Progenitor cell of endocrine pancreas (in vitro differentiated cells): ENCODE measurements at places on chromosomes 4 and X. TPM values are rescaled to one million over a fixed set of nuclear protein-coding genes. Genes with fewer than 3 reads are reported as not detected.
A peak's percentile ranks its signal among the peaks of the same experiment; 100 is the strongest.

FOXP3 gene
- total RNA-seq: 0.24 and 0.33 TPM in 2 replicates

DNA sequence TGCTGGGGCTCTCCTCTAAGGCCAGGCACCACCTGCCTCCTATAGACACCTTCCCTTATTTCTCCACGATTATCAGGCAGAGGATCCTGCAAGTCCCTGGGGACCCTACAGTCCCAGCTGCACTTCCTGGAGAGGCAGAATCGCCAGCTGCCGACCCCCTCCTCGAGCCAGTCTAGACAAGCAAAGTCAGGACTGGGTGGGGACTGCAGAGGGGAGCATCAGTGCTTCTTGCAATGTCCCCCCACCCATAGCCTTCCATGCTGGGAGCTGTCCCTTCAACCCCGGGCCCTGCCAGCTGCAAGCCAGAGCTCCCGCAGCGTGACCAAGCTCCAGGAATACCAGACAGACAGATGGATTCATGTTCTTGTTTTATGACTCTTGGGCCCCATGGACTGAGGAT is 1.4 kb upstream of the CRMP1 start:
- no peak for DNase-seq
- peaks cover 90% of the 10 kb centered on the region for H3K27me3 ChIP-seq
- no peaks in the 10 kb centered on the region for H3K36me3 ChIP-seq

GRCh38 chrX:141642979-141643378 is 53.5 kb downstream of the SPANXA2 start:
- no peaks in the 10 kb centered on the region for H3K27me3 ChIP-seq
- H3K4me1 ChIP-seq: no peaks in the 10 kb centered on the region
- no peak overlapping the region for H3K4me3 ChIP-seq
- H3K36me3 ChIP-seq: no peaks in the 10 kb centered on the region
- H3K27ac ChIP-seq: no peak overlapping the region
- DNase-seq: no peak

- peak overlapping the region; percentile 30 for H3K27ac ChIP-seq
- H3K4me3 ChIP-seq: no peak overlapping the region
- H3K36me3 ChIP-seq: no peaks in the 10 kb centered on the region
- no peak for DNase-seq
Measured at GRCh38 chr4:89172865-89173264, 61.5 kb downstream of the TIGD2 start.

CBR4 gene
- total RNA-seq: 43.3 and 45.2 TPM in 2 replicates

GRCh38 chr4:157204634-157205244 is 15.8 kb upstream of the GRIA2 start:
- DNase-seq: no peak
- no peaks in the 10 kb centered on the region for H3K36me3 ChIP-seq
- H3K27ac ChIP-seq: no peak overlapping the region
- H3K4me1 ChIP-seq: no peaks in the 10 kb centered on the region
- no peak overlapping the region for H3K4me3 ChIP-seq

BMP3 gene
- 4.9 and 10.9 TPM in 2 replicates for total RNA-seq

GRCh38 chr4:39169426-39169825 is 12.9 kb upstream of the WDR19 start:
- H3K4me1 ChIP-seq: no peaks in the 10 kb centered on the region
- no peak overlapping the region for H3K4me3 ChIP-seq
- H3K27ac ChIP-seq: no peak overlapping the region

UGT2B10 gene
- not detected in 2 replicates for total RNA-seq

DNA sequence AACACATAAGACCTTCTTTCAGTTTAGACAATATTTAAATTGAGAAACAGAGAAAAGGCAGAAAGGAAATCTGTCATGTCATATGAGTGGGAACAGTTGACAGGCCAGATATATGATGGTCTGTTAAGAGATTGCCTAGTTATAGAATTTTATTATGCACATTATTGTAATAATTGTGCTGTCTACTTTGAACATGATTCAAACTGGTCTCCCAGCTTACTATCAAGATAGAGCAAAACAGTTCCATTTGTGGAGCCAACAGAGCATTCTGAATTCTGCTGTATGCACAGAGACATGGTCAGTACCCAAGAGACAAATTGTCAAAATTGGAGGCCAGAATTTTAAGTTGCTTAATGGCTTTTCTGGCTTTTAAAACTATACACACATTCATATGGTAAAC is 139.4 kb downstream of the FBXO8 start:
- no peak overlapping the region for H3K27ac ChIP-seq
- peaks cover 9% of the 10 kb centered on the region for H3K27me3 ChIP-seq
- DNase-seq: no peak
- no peak overlapping the region for H3K4me3 ChIP-seq
- H3K4me1 ChIP-seq: no peaks in the 10 kb centered on the region

DNA sequence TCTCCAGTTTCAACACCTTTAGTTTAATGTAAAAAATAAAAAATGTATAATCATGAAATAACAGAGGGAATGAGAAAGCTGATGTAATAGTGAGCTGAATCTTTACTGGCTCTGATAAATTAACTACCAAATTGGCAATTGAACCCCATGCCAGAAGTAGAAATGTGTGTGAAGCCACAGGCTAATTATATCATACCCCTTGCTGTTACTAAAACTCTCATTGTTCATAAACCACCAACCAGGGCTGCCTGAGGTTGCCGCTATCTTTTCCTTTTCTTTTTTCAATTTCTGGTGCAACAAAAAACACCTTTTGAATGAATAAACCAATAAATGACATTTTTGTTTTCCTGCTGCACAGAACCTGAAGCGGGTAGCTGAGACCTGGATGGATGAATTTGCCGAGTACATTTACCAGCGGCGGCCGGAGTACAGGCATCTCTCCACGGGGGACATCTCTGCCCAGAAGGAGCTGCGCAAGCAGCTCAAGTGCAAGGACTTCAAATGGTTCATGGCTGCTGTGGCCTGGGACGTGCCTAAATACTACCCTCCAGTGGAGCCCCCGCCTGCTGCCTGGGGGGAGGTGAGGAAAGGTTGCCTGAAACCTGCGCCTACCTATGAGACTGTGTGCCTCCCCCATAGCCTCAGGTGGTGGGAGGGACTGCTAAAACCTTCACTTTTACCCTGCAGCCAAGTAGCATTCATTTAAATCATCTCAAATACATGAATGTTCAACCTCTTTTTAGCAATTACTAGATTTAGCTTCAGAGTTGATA is 216.7 kb upstream of the GALNT7 start:
- H3K4me3 ChIP-seq: no peak overlapping the region
- no peak for DNase-seq
- H3K27me3 ChIP-seq: peaks cover 3% of the 10 kb centered on the region
- no peak overlapping the region for H3K27ac ChIP-seq
- H3K36me3 ChIP-seq: no peaks in the 10 kb centered on the region

GRCh38 chr4:138181287-138181686 is 60.9 kb downstream of the SLC7A11 start:
- no peaks in the 10 kb centered on the region for H3K27me3 ChIP-seq
- H3K27ac ChIP-seq: peak overlapping the region; percentile 60
- no peak for DNase-seq
- no peak overlapping the region for H3K4me3 ChIP-seq
- H3K36me3 ChIP-seq: peaks cover 5% of the 10 kb centered on the region

DNA sequence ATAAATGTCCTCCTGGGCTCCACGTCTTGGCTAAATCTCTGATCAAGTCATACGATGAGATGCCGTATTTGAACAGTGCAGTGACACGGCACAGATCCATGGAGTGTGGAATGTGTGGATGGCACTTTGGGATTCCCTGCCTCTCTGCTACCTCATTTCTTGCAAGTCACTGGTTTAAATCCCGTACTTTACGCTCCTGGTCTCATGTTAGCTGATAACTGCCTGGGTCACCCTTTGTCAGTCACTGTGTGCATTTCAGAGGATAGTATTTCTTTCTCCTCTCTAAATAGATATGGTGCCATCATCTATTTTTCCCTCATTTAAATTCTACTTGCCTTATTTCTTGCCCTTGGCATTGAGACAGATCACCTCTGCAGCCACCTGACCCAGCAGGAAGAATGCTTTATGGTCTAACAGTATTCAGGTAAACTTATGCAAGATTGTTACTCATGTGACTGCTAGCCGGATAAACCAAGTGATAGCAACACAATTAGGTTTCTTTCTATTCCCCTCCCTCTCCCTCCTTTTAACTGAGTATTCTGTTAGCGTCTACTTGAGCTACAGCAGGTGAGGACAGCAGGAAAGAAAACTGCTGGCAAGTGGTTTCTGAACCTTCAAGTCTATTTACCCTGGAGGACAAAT is 2.8 kb downstream of the EGF start:
- peaks cover 4% of the 10 kb centered on the region for H3K27me3 ChIP-seq
- H3K4me3 ChIP-seq: no peak overlapping the region
- H3K36me3 ChIP-seq: no peaks in the 10 kb centered on the region
- H3K4me1 ChIP-seq: peaks cover 18% of the 10 kb centered on the region

LETM1 gene
- total RNA-seq: 46.1 and 51.2 TPM in 2 replicates

DNA sequence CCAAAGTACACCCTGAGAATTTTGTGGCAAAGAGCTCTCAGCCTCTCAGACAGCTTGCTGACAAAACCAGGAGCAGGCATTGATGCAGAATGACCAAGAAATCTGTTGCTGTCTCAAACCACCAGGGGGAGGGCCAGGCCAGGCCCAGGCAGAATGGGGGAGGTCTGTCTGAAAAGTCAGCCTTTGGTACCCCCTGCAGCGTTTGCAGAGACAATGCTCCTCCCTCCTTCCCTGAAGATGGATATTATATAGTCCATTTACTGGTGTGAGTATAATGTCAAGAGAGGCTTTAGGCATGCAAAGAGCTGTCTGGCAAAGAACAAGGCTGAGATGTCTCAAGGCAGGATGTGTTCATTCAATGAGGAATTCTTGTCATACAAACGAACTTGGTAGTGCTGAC is 52.9 kb upstream of the TRPC5OS start:
- H3K36me3 ChIP-seq: no peaks in the 10 kb centered on the region
- DNase-seq: no peak

GRCh38 chrX:47497271-47497888 is 14.4 kb upstream of the ZNF41 start:
- no peak overlapping the region for H3K27ac ChIP-seq
- H3K4me3 ChIP-seq: no peak overlapping the region
- peaks cover 2% of the 10 kb centered on the region for H3K4me1 ChIP-seq
- H3K36me3 ChIP-seq: no peaks in the 10 kb centered on the region
- H3K27me3 ChIP-seq: no peaks in the 10 kb centered on the region
- DNase-seq: no peak

- H3K27ac ChIP-seq: no peak overlapping the region
- DNase-seq: no peak
- no peaks in the 10 kb centered on the region for H3K27me3 ChIP-seq
- H3K4me3 ChIP-seq: no peak overlapping the region
- peaks cover 27% of the 10 kb centered on the region for H3K4me1 ChIP-seq
Measured at GRCh38 chrX:108312957-108313356, 125.3 kb downstream of the COL4A6 start.

DNA sequence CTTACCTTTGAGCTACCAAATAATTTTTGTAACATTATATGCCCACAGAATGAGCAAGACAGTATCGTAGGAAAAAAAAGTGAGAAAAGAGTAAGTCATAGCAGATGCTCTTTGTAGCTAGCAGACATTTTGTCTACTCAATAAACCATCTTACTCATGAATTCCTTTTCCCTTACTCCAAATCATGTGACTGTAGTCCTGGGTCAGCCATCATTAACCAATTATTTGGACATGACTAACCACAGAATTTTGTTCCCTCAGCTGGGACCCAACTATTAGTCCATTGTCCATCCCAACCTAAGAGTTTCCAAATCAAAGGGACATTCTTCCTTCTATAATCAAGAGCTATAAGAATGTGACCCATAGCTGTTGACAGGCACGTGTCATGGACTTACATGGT is 11.4 kb downstream of the UBE2D3 start:
- peaks cover 21% of the 10 kb centered on the region for H3K36me3 ChIP-seq
- DNase-seq: no peak
- peaks cover 34% of the 10 kb centered on the region for H3K4me1 ChIP-seq
- H3K27me3 ChIP-seq: no peaks in the 10 kb centered on the region
- H3K27ac ChIP-seq: peak overlapping the region; percentile 63

- H3K36me3 ChIP-seq: no peaks in the 10 kb centered on the region
- no peak overlapping the region for H3K27ac ChIP-seq
- H3K4me1 ChIP-seq: no peaks in the 10 kb centered on the region
- H3K27me3 ChIP-seq: no peaks in the 10 kb centered on the region
- no peak overlapping the region for H3K4me3 ChIP-seq
- DNase-seq: no peak
Measured at GRCh38 chrX:150146271-150146896, 208.1 kb upstream of the EOLA2 start.

CYSLTR1 gene
- 0.09 TPM in 1 of 2 replicates, not detected in the other for total RNA-seq

- no peaks in the 10 kb centered on the region for H3K36me3 ChIP-seq
- H3K4me1 ChIP-seq: peaks cover 17% of the 10 kb centered on the region
- H3K27me3 ChIP-seq: no peaks in the 10 kb centered on the region
Measured at GRCh38 chr4:148166132-148166591, 276.1 kb downstream of the NR3C2 start.

DNA sequence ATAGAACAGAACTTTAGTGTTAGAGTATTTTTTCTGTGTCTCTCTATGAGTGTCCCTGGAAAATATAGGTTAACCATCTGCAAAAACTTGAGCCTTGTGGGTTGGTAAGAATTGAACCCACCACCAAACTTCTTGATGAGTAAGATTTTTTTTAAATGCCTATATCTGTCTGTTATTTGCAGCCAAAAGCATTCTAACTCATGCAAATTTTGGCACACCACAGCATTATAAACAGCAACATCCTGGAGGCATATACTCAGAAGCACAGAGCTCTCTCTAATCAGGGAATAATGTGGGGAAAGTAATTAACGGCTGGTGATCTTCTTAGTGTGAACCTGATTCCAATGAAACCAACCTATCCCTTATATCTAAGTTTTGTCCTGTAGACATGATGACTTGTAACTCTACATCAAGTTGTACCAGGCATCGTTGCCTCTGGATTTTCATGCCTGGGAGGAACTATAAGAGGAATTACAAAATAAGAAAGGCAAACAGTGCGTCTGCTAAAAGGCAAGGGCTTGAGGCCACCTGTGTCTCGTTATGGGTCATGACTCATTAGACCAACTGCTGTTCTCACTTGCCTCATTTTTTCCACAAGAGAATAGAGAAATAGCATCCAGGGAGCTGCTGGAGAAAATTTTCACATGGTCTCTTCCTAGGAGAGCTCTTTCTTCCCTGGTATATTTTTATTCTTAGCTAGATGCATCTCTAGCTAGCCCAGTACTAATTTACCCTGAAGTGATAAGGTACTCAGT is 202.4 kb downstream of the CHIC2 start:
- no peak for DNase-seq
- no peak overlapping the region for H3K4me3 ChIP-seq
- H3K4me1 ChIP-seq: peaks cover 17% of the 10 kb centered on the region
- no peak overlapping the region for H3K27ac ChIP-seq
- H3K36me3 ChIP-seq: no peaks in the 10 kb centered on the region

- no peak overlapping the region for H3K4me3 ChIP-seq
- no peaks in the 10 kb centered on the region for H3K4me1 ChIP-seq
- no peaks in the 10 kb centered on the region for H3K36me3 ChIP-seq
- no peak for DNase-seq
Measured at GRCh38 chr4:32879913-32880312, 2159.7 kb downstream of the PCDH7 start.

DNA sequence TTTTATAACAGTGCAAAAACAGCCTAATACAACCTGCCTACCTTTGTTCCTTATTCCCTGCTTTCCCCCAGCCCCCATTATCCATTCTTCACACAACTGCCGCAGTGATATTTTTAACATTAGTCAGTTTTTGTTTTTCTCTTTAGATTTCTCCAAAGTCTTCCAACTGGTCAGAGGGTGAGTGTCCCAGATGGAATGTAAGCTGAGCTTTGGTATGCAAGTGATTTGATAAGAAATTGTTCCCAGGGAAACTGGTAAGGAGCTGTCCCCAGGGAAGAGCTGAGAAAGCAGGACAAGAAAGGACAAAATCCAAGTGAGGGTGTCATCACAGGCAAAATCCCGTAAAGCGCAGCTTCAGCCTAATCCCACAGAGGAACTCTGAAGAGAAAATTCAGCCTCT is 475.5 kb upstream of the ADGRL3 start:
- H3K4me1 ChIP-seq: peaks cover 10% of the 10 kb centered on the region
- peak overlapping the region; percentile 83 for H3K27ac ChIP-seq
- H3K27me3 ChIP-seq: no peaks in the 10 kb centered on the region
- no peak for DNase-seq
